ENCODE measurements at places on chromosomes 3 and 15.

- no peak for DNase-seq
Measured at GRCh38 chr15:66581972-66582537, 16.3 kb upstream of the LCTL start.

GRCh38 chr15:55183679-55184078, 13.1 kb downstream of the RSL24D1 start:
- DNase-seq = no peak

GRCh38 chr3:4834403-4834866, 144.8 kb upstream of the BHLHE40 start:
- no peak for DNase-seq

- DNase-seq = no peak
Measured at GRCh38 chr3:146539315-146539714, 5.1 kb downstream of the PLSCR1 start.

Data from fibroblast of skin of abdomen (primary cell).